Activated CD8-positive, alpha-beta memory T cell treated with anti-CD3 and anti-CD28 coated beads for 4 hours (primary cell): ENCODE measurements at places on chromosomes 2 and 18.

GRCh38 chr2:204353823-204354222 lies 191.5 kb upstream of the PARD3B start:
- DNase-seq = no peak

DNA sequence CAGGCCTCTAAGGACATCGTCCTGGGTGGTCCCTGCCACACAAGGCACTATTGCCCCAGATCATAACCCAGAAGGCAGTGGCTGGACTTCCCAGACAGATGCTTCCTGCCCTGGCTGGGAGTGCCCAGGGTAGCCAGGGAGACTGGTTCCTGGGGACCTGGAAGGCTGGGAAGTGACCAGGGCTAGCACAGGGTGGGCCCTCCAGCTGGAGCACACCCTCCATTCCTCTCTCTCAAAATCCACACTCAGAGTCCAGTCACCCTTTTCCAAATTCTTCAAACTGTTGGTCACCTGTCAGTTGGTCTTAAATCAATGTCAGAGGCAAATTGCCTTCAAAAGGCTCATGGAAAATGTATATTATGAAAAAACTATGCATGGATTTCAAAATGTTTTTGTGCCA lies 11.6 kb upstream of the TUBB6 start:
- DNase-seq = no peak

GRCh38 chr18:40904295-40904694 lies 1050.7 kb upstream of the PIK3C3 start:
- DNase-seq = no peak

GRCh38 chr18:67509741-67510391 lies 6.7 kb downstream of the DSEL start:
- DNase-seq = no peak

DNA sequence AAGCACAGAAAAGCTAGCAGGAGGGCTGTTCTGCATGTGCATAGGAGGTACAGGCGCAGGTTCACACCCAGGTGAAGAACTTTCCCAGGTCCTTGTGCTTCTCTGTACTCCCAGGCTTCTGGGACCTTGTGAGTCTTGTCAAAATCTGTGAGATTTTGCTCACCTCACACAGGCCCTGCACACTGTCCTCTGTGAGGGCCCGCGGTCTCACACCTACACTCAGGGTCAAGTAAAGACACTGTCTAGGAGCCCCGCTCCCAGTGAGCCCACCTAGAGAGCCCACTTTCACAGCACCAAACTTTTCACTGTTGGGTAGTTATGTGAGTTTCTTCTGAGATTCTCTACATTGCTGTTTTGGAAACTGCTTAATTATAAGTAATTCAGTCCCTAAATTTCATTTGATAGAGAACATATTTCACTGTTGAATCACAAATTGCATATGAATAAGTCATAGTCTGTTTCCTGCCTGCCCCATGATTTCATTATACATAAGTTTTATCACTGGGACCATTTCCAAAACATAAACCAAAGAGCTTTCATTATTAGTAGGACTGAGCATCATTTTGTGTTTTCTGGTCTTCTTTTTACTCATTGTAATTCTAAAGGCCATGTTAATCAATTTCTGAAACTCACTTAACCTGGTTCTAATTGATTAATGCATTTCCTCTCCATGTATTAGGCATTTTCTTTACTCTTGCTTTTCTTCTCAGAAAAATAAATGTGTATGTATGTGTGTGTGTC lies 234.2 kb upstream of the SPOPL start:
- no peak for DNase-seq

- no peak for DNase-seq
Measured at GRCh38 chr2:155690785-155691184, 641.7 kb downstream of the NR4A2 start.

DNA sequence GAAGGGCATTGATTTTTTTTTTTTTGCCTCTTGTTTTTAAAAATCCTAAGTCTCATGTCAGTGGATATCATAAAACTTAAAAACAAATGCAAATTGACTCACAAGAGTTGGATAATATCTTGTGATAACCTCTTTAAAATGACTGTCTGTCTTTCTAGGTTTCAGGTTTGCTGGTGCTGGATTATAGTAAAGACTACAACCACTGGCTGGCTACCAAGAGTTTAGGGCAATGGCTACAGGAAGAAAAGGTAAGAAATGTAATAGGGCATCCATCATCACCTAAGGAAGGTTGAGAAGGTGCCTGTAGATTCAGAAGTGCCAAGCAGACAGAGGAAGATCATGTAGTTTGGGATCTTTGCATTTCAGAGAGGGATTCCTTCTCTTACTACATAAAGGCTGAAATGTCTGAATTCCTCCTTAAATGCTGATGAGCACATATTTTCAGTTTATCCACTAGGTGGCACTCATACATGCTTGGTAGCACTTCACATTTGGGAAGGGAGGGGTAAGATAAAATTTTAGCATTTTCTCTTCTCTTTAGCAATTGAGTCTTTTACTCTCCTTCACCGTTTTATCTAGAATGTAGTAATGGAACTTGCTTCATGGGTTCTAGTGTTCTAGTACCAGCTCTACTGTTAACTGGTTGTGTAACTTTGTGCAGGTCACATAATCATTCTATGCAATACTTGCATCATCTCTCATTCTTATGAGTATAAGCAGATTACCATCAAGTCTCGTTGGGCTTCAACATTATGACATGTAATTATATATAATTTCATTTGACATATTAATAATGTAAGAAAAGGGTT lies 21.1 kb downstream of the CPS1 start:
- no peak for DNase-seq

GRCh38 chr2:125679903-125680302 lies 976.1 kb upstream of the GYPC start:
- DNase-seq = no peak

- DNase-seq = no peak
Measured at GRCh38 chr2:23394700-23395099, 9.7 kb downstream of the KLHL29 start.

DNA sequence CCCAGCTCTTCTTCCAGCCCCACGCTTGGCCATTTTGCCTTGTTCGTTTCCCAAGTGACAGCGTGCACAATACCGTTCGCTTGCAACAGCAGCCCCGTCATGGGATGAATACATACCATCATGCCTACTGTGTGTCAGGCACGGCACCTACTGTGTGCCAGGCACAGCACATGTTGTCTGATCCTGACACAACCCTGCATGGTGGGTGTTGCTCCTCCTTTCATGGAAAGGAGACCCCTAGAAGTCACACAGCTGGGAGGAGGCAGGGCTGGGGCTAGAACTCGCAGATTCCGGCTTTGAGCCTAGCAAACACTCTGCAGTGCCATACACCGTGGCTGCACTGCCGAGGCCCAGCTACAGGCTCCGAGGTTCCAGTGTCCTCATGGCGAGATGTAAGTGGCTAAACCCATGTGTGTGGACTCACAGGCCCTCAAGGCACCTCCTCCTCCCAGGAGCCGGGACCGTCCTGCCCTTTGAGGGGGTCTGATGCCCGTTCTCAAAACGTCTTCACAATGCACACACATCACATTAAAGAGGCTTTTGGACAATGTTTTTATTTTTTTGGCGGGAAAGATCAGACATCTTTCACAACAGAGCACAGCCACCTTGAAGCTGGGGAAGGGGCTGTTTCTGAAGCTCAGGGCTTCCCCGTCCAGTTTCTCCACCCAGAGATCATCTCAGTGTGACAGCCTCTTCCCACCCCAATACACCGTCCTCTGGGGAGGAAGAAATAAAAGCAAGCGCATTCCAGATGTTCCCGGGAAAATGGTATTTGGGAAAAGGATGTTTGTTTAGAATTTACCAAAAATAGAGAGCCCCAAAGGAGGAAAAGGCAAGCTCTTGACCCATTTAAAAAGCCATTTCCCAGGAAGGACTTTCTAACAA lies 64.9 kb downstream of the HS1BP3 start:
- no peak for DNase-seq
